Stimulated activated CD8-positive, alpha-beta memory T cell treated with anti-CD3 and anti-CD28 coated beads, Interleukin-7, amount 100 ng/mL, for 1 hour (primary cell): ENCODE measurements at places on chromosomes 12 and 14.

- DNase-seq, result no peak
Measured at GRCh38 chr12:75631831-75632230, 120.4 kb upstream of the KRR1 start.

GRCh38 chr12:96403870-96404269 lies 3.6 kb upstream of the CDK17 start:
- no peak for DNase-seq

DNA sequence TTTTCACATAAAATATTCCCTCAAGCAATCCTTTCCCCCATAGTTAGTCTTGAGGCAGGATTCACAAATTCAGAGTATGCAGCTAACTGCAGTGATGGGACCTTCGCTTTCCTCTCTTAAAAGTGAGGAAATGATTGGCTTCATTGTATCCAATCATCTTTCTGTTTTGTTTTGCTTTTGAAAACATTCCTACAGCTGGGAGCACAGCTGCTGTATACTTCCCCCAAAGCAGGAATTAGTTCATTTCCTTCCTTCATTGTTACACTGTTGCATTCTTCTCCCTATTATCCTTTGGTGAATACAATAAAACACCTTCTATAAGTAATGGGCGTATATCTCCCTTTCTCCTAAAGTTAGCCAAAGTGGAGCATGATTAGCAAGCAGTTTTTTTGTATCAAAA lies 9.4 kb upstream of the GAS2L3 start:
- DNase-seq, result no peak

DNA sequence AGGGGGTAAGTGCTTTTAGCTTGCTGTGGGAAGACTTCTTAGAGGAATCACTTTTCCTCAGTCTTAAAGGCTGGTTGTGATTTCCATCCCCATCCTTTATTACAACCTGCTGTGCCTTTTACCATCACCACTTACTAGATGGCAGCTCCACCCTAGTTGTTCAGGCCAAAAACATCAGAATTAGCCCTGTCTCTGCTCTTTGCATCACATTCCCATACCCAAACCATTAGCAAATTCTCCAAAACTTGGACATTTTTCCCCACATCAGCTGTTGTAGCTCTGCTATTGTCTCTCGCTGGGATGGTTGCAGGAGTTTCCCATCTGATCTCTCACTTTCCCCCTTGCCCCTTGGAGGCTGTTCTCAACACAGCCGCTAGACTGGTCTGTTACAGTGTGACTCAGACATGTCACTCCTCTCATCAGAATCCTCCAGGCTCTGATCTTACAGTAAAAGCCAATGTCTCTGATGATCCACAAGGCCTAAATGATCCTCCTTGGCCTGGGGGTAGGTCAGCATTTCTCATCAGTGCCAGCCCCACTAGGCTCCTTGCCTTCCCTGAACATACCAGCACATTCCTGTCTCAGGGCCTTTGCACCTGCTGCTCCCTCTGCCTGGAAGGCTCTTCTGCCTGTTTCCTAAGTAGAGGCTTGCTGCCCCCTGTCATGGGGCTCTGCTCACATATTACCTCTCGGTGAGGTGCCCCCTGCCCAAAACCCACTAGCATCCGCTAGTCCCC lies 102.5 kb downstream of the BEGAIN start:
- DNase-seq, result no peak

- DNase-seq, result no peak
Measured at GRCh38 chr14:68380329-68380741, 412.5 kb downstream of the ZFP36L1 start.

- no peak for DNase-seq
Measured at GRCh38 chr14:80606347-80606772, 335.2 kb downstream of the CEP128 start.

- DNase-seq, result no peak
Measured at GRCh38 chr14:89899917-89900663, 54.4 kb downstream of the EFCAB11 start.

- DNase-seq, result no peak
Measured at GRCh38 chr12:1611803-1612572, 17.0 kb upstream of the WNT5B start.

- no peak for DNase-seq
Measured at GRCh38 chr12:92927436-92928281, 1.4 kb downstream of the EEA1 start.

- no peak for DNase-seq
Measured at GRCh38 chr14:59190372-59190771, 1.9 kb downstream of the DAAM1 start.

GRCh38 chr12:110930348-110931314 lies 10.3 kb upstream of the MYL2 start:
- DNase-seq, result no peak

- no peak for DNase-seq
Measured at GRCh38 chr12:92141591-92142121, 4.0 kb downstream of the BTG1 start.

- no peak for DNase-seq
Measured at GRCh38 chr12:70849265-70849960, 71.1 kb downstream of the PTPRR start.

DNA sequence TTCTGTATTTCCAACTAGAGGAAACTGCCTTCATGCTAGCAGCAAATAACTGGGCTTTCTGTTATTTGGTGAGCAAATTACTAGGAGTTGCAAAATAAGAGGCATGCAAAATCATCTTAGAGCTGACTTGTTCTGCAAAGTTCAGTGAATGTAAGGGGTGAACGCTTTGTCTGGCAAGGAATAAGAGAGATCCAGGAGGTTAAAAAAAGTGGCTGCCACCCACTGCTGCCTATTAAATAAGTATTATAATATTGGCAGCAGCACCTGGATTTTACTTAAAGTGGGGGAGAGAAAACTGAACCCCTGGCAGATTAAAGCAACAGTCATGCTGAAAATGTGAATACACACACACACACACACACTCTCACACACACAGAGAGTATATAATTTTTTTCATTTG lies 557.0 kb downstream of the FLRT2 start:
- no peak for DNase-seq

DNA sequence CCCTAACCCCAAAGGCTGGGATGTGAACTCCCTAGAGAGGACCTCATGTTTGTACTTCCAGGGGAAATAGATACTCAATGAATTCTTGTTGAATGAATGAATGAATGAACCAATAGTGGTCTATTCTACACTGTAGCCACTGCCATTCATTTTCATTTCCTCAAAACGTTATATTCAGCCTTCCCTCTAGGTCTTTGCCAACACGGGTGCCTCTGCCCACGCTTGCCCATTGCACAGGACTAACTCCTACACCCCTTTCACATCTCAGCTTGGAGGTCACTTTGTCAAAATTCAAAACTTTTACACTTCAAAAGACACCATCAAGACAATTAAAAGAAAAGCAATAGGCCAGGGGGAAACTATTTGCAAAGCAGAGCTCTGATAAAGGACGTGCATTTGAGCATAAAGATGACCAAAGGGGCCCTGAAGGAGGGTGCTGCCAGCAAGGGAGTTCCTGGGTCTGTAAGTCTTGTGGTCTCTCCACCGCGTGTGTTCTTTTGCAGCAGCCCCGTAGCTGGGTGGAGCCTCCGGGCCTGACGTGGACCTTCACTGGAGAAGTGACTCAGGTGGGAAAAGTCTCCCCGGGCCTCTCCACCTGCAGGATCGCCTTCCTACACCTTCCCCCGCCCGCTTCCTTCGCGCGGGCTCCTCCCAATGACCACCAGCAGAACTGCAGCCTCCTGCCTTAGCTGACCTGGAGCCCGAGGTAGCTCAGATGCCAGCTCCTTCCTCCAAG lies 31.5 kb downstream of the TMEM63C start:
- no peak for DNase-seq

- no peak for DNase-seq
Measured at GRCh38 chr12:49461221-49461620, 77.6 kb upstream of the KCNH3 start.

GRCh38 chr12:31118347-31119191 lies 44.9 kb downstream of the DDX11 start:
- no peak for DNase-seq

DNA sequence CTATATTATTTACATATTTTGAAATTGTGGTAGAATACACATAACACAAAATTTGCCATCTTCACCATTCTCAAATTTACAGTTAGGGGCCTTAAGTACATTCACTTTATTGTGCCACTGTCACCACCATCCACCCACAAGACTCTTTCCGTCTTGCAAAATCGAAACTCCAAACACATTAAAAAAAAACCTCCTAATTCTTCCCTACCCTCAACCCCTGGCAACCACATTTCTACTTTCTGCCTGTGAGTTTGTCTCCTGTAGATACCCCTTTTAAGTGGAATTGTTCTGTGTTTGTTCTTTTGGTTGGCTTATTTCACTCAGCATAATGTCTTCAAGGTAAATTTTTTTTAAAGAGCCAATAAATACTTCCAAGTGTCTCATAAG lies 31.6 kb upstream of the AMIGO2 start:
- DNase-seq, result no peak

DNA sequence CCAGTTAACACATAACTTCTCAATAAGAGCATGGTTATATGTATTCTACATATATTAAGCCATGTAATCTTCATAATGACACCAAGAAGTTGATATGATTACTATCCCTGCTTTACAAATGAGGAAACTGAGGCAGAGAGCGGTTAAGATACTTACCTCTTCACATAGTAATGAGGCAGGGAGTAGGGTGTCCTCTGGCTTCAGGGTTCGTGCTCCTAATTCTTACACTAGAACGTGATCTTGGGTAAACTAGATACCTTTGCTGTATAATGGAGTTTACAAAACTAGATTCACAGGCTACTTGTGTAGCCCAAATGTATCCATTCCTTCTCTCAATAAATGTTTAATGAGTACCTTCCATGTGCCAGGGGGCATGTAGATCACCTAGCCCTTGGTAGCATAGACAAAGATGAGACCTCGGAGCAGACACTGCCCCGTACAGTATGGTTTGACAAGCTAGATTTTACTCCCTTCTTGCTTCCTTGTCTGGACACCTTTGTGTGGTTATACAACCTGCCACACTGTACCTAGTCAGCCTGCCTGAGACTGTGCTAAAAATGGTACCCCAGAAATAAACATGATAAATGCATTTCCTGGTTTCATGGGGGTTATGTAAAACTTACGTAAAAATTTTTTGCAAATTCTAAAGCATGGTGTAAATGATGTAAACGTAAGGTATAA lies 991.8 kb downstream of the VRK1 start:
- DNase-seq, result no peak

DNA sequence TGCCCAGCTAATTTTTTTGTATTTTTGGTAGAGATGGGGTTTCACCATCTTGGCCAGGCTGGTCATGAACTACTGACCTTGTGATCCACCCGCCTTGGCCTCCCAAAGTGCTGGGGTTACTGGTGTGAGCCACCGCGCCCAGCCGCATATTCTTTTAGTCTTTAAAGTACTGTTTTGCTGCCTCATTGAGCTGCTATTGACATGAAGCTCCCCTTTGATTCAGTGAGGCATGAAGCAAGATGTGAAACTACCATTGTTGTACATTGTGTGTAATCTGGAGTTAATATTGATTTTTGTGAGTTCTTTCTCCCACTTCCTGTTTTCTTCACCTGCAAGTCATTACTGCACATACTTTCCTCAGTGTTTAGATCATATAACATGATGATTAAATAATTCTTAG lies 80.8 kb downstream of the MNAT1 start:
- no peak for DNase-seq

- no peak for DNase-seq
Measured at GRCh38 chr14:69612014-69612782, 802 bp downstream of the SUSD6 start.

- no peak for DNase-seq
Measured at GRCh38 chr14:32633224-32633859, 304.2 kb downstream of the AKAP6 start.

DNA sequence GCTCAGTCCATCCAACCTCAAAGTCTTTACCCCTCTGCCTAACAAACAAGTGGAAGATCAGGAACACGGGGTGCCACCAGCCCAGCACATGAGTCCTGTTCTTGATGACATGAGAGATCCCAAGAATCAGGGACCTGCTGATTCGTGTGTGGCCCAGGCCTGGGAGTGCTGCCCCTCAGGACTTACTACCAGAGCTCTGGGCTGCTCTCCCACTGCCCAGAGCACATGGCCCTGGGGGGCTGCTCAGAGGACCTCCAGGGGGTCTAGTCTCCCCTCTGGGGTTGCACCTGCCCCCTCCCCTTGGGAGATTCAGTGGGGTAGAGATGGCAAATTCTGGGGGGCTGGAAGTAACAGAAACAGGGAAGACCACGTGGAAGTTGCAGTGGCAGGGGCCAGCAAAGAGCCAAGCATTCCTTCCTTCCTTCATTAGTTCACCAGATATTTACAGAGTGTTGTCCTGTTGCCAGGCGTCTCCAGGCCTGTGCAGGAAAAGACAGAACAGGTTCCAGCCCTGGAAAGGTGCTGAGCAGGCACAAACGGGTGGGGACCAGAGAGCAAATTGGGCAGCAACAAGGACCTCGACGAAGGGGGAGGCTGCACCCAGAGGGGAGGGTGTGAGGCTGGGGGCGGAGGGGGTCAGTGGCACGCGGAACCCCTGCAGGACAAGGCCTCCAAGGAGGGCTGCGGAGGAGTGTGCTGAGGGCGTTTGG lies 45.1 kb upstream of the MEG3 start:
- DNase-seq, result no peak

DNA sequence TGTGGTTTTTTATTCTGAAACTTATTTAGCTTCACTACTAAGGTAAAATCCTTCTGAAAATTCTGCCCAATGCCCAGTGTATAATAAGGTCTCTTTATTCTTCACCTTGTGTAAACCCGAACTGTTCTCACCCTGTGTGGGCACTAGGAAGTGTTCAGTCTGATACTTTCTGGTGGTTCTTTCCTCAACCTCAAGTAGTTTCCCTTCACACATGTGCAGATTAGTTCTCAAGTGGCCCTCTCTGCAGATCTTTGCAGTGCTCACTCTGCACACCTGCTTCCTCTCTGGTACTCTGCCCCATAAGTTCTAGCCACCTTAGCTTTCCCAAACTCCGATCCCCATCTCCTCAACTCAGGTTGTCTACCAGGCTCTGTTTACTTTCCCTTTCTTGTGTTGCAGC lies 61.6 kb downstream of the RAD51B start:
- DNase-seq, result no peak

- DNase-seq, result no peak
Measured at GRCh38 chr14:52458721-52459085, 93.6 kb downstream of the TXNDC16 start.

DNA sequence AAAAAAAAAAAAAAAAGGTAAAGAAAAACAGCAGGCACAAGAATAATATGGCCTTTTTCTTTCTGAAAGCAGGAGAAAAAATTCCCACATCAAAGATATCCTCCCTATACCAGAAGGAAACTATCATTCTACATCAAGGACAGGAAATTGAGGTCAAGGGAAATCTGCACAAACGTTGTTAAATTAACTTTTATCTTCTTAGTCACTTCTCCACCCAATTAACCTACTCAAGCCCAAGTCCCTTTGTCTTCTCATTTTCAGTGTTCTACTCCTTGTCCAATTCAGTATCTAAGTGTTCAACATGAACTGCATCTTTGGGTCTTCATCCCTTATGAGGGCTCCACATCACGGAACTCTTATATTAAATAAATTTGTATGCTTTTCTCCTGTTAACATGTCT lies 15.7 kb downstream of the NDUFA12 start:
- no peak for DNase-seq

GRCh38 chr12:79373896-79374499 lies 316.8 kb downstream of the PAWR start:
- DNase-seq, result no peak

DNA sequence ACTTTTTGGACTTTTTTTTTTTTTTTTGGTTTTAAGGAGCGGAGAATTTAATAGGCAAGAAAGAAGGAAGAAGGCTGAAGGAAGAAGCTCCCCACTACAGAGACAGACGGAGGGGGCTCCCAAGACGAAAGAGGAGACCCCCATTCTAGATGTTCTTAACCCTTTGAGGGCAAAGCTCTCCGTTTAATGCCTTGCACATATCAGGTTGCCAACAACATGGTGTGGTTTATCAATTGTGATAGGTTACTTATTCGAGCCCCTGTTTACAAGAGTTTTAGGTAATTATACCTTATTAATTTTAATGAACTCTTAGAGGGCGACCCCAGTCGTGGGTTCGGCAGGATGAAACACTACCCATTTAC lies 1.2 kb upstream of the FBXO33 start:
- DNase-seq, result no peak
